ENCODE measurements at places on chromosomes 5 and 9.

DNA sequence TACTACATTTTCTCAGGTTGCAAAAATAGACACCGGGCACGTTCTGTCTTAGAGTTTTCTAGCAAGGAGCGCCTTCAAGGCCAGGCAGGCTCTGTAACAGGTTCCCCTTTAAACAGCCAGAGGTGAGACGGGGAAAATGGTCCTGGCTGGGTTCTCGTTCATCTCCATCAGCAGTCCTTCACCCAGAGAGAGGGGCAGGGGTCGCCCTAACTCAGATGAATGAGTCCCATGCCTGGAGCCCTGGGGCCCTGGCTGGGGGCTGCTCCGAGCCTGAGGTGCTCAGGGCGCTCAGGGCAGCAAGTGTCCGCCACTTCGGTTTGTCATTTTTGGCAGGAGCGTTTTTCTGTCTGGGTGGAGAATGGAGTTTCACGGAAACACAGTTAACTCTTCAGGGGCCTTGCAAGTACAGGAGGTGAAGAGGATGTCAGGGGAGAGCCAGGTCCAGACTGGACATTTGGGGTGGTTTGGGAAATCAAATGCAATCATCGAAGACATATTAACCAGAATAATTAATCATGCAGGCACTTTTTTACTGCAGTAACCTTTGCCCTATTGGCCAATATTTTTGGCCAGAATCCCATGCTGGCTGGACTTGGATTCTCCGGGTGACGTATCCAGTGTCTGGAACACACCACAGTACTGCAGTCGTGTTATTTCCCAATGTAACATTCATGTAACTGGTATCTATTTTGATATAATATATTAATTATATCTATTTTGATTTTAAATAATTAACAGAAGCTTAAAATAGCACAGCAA is 2.9 kb downstream of the NTNG2 start:
- DNase-seq = no peak

- DNase-seq = no peak
Measured at GRCh38 chr9:133886563-133887501, 105.3 kb downstream of the VAV2 start.

- no peak for DNase-seq
Measured at GRCh38 chr9:27438522-27438921, 85.6 kb upstream of the IFNK start.

- DNase-seq = no peak
Measured at GRCh38 chr5:155587458-155587857, 573.9 kb downstream of the KIF4B start.

- DNase-seq = no peak
Measured at GRCh38 chr5:155844542-155844941, 482.4 kb upstream of the SGCD start.

DNA sequence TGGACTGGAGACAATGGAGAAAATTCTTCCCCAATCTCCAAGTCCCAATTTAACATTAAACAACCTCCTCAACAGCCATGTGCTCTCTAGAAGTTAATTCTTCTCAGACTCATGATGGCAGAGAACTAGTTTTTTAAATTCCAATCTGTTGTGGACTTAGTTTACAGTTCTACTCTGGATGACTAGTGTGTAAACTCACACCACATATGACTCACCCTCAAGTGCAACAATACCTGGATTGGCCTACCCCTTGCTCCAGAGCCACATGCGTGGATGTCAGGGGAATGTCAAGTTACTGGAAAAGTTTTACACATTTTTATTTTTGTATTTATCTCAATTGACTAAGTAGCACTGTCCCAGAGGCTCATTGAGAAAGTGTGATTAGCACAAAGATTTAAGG is 136.0 kb upstream of the EFNA5 start:
- no peak for DNase-seq

GRCh38 chr5:175531361-175531760 is 53.0 kb downstream of the SFXN1 start:
- no peak for DNase-seq

DNA sequence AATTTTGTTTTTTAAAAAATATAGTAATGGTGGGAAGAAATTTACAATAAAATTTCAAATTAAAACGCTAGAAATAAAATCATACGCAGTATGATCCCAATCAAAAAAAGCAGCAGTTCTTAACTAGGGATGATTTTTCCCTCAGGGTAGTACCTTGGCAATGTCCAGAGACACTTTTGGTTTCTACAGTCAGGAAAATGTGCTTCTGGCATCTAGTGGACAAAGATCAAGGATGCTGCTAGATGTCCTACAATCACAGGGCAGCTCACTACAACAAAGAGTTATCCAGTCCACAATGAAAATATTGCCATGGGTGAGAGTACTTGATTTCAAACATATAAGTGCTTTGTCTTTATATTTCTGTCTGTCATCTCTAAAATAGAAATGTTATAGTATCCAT is 400.2 kb upstream of the SGCD start:
- no peak for DNase-seq

DNA sequence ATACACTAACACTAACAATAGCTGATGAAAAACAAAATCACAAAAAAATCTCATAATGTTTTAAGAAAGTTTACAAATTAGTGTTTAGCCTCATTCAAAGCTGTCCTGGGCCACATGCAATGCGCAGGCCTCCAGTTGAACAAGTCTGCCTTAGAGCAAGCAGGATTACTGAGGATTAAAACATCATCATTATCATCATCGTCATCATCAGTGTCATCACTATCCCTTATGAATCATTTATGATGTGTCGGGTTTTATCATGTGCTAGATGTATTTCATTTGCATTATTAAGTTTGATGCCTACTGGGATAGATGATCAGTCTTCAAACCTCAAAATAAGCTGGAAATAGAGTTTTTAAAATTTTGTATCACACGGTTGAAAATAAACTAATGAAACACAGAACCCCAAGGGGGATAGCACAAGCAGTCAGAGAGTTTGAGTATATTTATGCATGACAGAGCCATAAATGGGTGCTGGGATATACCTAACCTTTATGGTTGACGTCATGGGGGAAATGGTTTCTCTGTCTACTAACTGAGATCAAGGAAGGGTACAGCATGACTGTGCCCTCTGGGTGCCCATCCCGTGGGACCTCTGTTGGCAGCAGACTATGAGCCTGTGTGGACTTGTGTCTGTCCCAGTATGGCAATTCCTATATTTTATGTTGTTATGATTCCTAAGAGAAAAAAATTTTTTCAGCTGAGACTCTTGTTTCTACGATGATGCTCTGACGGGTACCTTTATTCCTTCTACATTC is 150.3 kb upstream of the ADRA1B start:
- no peak for DNase-seq

DNA sequence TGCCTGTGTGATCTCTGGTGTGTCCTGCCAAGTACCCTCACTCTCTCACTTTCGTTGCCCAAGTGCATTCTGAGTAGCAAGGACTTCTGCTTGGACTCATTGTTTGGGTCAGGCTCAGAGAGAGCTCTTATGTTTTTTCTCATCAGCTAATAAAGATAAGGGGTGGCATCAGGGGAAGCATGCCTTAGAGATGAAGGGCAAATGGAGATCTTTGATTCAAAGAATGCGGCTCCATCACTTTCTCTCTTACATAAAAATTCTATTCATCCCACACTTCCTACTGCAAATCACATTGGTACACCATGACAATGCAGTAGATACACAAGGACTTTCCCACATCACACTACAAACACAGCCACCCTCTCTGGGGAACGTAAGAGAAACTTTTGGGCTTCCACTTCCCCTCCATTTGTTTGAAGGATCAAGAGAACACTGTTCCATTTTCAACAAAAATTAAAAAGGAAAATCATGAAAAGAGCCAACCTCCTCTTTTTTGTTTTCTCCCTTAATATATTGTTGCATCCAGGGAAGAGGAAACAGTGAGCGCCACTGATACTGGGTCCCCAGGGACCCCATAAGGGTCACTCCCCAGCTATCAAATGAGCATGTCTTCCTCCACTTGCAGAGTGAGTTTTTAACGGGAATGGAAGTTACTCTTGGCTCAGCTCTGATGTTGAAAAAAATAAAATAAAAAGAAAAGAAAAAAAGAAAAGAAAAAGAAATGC is 73.0 kb downstream of the ZNF366 start:
- no peak for DNase-seq

DNA sequence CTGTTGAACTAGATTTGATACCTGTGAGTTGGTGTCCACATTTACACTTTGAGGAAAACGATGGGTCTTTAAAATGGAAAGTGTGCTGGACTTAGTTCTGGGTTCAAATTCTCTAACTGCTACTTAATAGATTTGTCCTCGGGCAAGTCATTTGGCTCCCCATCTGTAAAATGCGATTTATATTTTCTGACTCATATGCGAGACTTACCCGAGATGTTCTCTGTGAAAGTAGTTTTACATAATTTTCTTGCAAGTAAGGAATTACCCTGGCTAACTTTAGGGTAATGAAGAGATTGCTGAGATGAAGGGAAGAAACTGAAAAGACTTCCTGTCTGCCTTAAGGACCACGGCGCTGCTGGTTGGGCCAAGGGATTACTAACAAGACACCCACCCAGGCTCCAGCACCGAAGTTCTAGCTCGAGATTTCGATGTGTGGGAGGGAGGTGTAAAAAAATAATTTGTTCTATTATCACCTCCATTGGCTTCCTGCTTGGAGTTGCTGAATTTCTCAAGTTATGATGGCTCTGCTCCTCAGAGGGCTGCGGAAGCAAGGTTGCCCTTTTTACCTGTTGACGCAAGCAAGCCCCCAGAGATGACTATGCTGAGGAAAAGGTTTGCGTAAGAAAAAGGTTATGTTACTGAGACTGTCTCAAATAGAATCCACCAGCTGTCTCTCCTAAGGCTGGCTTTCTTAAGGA is 24.1 kb downstream of the PCSK1 start:
- no peak for DNase-seq

- DNase-seq = no peak
Measured at GRCh38 chr9:36517131-36517530, 55.6 kb upstream of the MELK start.

GRCh38 chr9:93059011-93059714 is 662 bp downstream of the SUSD3 start:
- no peak for DNase-seq

DNA sequence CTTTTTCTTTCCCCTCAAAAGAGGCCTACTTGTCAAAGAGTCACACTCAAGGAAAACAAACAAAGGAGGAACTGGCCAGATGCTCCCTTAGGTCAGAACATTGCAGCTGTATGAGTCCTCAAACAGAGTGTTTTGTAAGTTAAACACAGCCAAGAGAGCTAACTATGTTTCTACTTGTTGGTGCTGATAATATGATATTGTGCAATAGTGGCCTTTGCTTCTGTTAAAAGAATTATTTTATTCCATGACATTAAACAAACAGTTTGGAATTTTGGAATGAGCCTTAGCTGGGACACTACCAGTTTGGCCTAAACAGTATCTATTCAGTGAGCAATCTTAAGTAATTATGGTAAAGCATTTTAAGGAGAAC is 56.0 kb upstream of the TPD52L3 start:
- no peak for DNase-seq

DNA sequence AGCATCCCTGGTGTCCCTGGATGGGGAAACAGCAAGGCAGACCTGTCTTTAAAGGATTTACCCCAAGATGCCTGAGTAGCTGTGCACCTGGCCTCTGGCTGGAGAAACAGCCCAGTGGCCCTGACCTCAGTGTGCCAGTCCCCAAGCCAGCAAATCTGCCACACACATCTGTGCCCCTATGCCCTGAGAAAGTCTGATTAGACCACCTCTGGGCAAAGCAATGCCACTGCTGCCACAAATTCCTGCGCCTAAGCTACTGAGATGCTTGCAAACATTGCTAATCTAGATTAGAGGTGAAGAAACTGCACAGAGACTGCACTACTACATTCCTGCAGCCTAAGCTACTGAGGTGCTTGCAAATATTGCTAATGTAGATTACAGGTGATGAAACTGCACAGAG is 269.6 kb downstream of the CEMIP2 start:
- DNase-seq = no peak

DNA sequence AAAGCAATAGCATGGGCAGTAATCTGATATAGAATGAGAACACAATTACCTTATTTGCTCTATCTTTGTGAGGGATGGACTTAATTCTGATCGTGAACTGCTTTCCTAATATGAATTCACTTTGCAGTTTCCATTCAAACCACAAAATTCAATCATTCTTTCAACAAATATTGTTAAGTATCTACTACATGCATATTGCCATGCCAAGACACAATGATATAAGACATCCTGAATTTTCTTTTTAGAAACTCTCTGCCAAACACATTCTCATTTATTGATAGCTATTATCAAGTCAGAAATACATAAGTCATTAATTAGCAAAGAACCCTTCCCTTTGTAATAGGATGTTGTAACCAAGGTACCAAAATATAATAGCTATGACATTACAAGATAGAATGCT is 121.6 kb upstream of the TARS1 start:
- DNase-seq = no peak

- DNase-seq = no peak
Measured at GRCh38 chr5:88033191-88033590, 235.5 kb downstream of the TMEM161B start.

DNA sequence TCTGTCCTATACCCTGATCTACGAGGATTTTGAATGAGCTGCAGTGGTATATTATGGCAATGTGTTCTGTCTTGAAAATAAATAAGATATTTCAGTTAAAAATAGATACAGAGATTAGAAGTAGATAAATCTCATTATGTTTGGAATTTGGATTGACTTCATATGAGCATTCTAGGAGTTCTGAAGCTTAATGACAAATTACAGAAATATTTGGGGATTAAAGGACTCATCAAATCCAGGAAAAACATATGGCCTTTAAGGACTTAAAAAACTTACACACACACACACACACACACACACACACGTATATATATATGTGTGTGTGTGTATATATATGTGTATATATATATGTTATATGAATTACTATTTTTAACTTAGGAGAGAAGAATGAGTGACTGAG is 446.9 kb upstream of the CD180 start:
- no peak for DNase-seq

Data from stimulated activated CD8-positive, alpha-beta memory T cell treated with anti-CD3 and anti-CD28 coated beads, Interleukin-2, amount 100 ng/mL, for 48 hours (primary cell).